Progenitor cell of endocrine pancreas (in vitro differentiated cells): ENCODE measurements at places on chromosomes 1 and 21. TPM values are rescaled to one million over a fixed set of nuclear protein-coding genes. Genes with fewer than 3 reads are reported as not detected.

- no peaks in the 10 kb centered on the region for H3K27me3 ChIP-seq
- no peaks in the 10 kb centered on the region for H3K36me3 ChIP-seq
- no peak overlapping the region for H3K27ac ChIP-seq
- no peak overlapping the region for H3K4me3 ChIP-seq
- DNase-seq: no peak
- peaks cover 4% of the 10 kb centered on the region for H3K4me1 ChIP-seq
These were observed 4.8 kb upstream of the IRF6 start for GRCh38 chr1:209810783-209811182.

DNA sequence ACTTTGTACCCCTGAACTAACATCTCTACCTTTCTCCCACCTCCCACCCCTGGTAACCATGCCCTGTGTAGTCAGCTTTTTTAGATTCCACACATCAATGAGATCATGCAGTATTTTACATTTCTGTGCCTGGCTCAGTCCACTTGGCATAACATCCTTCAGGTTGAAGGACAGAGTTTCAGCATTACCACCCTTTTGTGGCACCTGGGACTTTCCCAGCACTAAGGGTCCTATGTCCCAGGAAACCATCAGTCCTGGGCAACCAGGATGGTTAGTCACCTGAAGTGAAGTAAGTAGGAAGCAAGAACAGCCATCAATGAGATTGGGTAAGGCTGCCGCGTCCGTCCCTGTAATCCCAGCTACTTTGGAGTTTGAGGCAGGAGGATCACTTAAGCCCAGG is 370.6 kb downstream of the SIPA1L2 start:
- DNase-seq: no peak
- H3K4me1 ChIP-seq: peaks cover 25% of the 10 kb centered on the region
- no peaks in the 10 kb centered on the region for H3K36me3 ChIP-seq
- no peak overlapping the region for H3K4me3 ChIP-seq

- H3K4me3 ChIP-seq: no peak overlapping the region
- no peak overlapping the region for H3K27ac ChIP-seq
- peaks cover 18% of the 10 kb centered on the region for H3K4me1 ChIP-seq
- no peaks in the 10 kb centered on the region for H3K36me3 ChIP-seq
- no peak for DNase-seq
These were observed 488 bp downstream of the DBT start for GRCh38 chr1:100249155-100249536.

GRCh38 chr1:15275921-15276683 is 29.1 kb downstream of the FHAD1 start:
- no peak overlapping the region for H3K27ac ChIP-seq
- H3K27me3 ChIP-seq: peaks cover 13% of the 10 kb centered on the region
- no peaks in the 10 kb centered on the region for H3K36me3 ChIP-seq

DNA sequence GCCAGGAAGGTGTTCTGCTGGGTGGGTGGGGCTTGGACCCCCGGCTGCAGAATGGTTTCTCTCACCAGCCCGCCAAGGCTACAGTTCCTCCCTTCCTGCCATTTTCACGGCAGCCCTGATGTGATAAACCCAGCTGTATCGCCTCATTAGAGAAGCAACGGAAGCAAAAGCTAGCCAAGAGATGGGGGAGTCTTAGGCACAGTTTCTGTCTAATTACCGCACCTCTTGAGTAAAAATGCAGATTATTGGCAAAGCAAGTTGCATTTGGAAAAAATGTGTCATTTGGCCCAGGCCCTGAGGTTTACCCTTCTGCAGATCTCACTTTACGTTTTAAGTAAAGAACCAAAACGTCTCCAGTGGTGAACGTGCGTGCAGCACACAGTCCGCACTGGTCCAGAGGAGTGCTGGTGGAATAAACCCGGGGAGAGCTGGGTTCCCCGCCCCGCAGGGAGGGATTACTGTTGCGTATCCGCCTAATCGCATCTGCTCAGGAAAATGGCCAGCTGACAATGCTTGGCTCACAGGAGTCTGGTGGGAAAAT is 109.9 kb downstream of the GALNT2 start:
- peaks cover 21% of the 10 kb centered on the region for H3K36me3 ChIP-seq
- peaks cover 8% of the 10 kb centered on the region for H3K4me1 ChIP-seq
- H3K27ac ChIP-seq: no peak overlapping the region

Gene PROX1
- total RNA-seq: 63.2 and 73.9 TPM in 2 replicates

DNA sequence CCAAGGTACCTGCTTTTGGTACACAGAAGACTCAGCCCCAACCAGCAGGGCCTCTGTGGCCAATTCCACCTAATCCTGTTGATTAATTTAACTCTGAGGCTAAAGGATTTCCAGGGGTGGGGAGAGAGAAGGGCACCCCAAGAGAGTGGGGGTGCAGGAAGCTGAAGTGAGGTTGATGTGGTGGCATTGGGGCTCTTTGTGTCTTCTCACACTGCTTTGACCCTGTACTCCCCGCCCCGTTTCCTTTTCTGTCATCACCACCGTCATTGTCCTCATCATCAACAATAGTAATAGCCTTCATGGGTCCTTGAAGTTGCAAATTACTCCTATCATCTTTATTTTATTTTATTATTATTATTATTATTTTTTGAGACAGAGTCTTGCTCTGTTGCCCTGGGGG is 55.9 kb downstream of the PAX7 start:
- no peak overlapping the region for H3K27ac ChIP-seq
- no peak overlapping the region for H3K4me3 ChIP-seq
- peaks cover 76% of the 10 kb centered on the region for H3K27me3 ChIP-seq
- no peak for DNase-seq
- no peaks in the 10 kb centered on the region for H3K36me3 ChIP-seq

DNA sequence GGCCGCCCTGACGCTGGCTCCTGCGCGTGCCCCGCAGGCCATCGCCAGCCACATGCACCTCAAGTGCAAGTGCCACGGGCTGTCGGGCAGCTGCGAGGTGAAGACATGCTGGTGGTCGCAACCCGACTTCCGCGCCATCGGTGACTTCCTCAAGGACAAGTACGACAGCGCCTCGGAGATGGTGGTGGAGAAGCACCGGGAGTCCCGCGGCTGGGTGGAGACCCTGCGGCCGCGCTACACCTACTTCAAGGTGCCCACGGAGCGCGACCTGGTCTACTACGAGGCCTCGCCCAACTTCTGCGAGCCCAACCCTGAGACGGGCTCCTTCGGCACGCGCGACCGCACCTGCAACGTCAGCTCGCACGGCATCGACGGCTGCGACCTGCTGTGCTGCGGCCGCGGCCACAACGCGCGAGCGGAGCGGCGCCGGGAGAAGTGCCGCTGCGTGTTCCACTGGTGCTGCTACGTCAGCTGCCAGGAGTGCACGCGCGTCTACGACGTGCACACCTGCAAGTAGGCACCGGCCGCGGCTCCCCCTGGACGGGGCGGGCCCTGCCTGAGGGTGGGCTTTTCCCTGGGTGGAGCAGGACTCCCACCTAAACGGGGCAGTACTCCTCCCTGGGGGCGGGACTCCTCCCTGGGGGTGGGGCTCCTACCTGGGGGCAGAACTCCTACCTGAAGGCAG is 23.4 kb upstream of the ARF1 start:
- peaks cover 2% of the 10 kb centered on the region for H3K4me1 ChIP-seq

- no peak overlapping the region for H3K27ac ChIP-seq
- H3K4me3 ChIP-seq: no peak overlapping the region
- H3K36me3 ChIP-seq: peaks cover 3% of the 10 kb centered on the region
- H3K27me3 ChIP-seq: no peaks in the 10 kb centered on the region
These were observed 169.6 kb downstream of the DISC1 start for GRCh38 chr1:231796141-231796540.

Gene ADORA1
- total RNA-seq: 0.14 and 0.16 TPM in 2 replicates

- H3K27ac ChIP-seq: no peak overlapping the region
- no peak overlapping the region for H3K4me3 ChIP-seq
- H3K4me1 ChIP-seq: peaks cover 45% of the 10 kb centered on the region
- no peak for DNase-seq
These were observed 19.9 kb downstream of the HUNK start for GRCh38 chr21:31892686-31893085.

Gene OR2L3
- not detected in 2 replicates for total RNA-seq

DNA sequence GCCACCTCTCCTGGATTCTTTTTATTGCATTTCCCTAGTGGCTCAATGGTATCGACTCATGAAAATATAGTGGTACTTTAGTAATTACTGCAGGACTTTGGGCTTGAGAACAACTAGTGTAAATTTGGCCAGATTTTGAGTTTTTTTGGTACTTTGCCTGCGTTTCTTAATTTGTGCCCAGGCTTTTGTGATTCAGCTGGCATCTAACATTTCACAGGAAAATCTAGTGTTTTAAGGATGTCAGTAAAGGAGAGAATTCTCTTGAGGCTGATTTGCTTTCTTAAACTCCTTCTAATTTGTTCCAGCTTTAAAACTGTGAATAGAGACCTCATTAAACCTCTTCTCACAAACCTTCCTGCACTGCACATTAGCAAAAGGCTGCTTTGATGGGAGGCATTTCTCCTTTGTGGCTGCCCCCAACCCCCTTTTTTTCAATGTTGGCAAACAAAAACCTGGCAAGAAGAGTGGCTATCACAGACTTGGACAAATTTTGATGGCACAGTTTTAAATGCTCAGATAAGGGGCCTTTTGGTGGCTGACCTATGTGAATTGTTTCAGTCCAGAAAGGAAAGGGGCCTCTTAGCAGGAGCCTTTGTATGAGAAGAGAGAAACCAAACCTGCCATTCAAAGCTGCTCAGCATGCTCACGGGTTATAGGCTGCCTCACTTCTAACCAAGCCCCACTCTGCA is 113.4 kb upstream of the RAVER2 start:
- no peaks in the 10 kb centered on the region for H3K27me3 ChIP-seq
- H3K4me3 ChIP-seq: no peak overlapping the region
- H3K27ac ChIP-seq: no peak overlapping the region
